ENCODE measurements at places on chromosomes 3 and 15.

DNA sequence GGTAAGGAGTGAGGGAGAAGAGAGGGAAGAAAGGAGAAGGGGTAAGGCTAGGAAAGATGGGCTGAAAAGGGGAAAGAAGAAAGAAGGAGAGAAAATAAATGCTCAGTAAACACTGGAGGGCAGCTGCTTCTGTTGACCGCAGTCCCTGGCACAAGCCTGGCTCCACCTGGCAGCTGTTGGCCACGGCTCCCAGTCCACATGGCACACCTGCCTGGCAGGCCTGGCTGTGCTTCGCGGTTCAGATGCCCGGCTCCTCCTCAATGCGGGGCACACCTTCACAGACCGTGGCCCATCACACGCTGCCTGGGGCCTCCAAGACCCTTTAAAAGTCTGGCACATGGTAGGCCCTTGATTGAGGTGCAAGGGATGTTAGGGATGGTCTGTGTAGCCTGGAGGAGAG lies 516.8 kb upstream of the PROK2 start:
- DNase-seq = no peak

DNA sequence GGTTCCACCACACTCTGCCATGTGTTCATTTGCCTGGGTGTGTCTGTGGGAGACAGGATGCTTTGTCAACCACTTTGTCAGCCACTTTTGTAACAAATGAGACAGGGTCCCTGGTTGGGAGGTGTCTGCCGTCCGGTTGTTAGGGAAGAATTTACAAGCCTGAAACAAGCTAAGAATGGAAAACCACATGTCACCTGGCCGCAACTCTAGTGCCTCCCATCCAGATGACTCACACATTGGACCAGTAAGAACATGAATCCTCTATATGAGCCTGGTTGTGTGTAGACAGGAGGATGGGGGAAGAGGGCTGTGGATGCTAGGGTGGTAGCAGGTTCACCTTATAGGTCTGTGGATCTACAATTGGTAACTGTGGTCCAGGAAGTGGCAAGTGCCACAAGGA lies 335.3 kb downstream of the CLSTN2 start:
- no peak for DNase-seq

DNA sequence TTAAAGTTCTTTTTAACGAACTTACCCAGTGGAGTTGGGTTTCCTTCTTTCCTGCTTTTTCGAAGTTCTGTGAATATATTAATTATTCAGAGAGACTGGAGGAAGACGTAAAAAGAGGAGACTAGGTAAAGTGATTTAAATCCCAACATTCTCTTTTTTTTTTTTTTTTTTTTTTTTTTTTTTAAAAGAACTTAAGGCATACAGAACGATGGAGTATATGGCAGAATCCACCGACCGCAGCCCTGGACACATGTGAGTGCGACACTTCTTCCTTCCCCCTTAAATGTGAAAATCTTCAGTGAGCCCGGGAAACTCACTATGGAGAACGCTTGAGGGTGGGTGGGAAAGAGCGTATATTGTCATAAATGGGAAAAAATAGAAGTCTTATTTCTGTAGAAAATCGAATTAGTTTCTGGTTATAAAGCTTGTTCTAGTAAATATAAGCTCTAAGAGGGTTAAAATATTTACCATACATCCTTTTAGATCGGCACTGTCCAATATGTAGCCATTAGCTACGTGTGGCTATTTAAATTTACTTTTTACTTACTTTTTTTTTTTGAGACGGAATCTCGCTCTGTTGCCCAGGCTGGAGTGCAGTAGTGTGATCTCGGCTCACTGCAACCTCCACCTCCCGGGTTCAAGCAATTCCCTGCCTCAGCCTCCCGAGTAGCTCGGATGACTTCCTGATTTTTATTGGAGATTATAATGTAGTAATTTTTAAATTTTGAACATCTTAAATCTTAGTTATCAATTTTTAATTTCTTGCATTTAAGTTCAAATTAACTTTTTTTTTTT lies 892 bp downstream of the NMD3 start:
- DNase-seq = peak; percentile 31

DNA sequence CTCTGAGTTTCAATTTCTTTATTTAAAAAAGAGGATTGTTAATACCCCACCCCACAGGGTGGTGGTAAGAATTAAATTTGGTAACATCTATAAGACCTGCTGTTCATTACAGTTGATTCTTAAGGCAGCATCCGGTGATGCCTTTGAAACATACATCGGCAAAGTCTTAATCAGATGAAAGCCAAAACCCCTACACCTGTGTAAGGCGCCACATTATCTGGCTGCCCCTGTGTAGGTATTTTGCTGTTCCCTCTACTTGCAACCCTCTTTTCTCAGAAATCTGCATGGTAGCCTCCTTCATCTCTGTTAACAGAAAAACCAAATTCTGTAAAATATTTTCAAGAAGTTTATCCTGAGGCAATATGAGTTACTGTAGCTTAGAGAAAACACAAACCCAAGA lies 90.0 kb downstream of the ST6GAL1 start:
- DNase-seq = no peak

GRCh38 chr3:134666052-134666451 lies 15.2 kb upstream of the KY start:
- DNase-seq = no peak

GRCh38 chr3:154304116-154304786 lies 20.0 kb downstream of the DHX36 start:
- DNase-seq = peak; percentile 14

- DNase-seq = no peak
These were observed 3.6 kb upstream of the SHC4 start for GRCh38 chr15:48967336-48967735.

DNA sequence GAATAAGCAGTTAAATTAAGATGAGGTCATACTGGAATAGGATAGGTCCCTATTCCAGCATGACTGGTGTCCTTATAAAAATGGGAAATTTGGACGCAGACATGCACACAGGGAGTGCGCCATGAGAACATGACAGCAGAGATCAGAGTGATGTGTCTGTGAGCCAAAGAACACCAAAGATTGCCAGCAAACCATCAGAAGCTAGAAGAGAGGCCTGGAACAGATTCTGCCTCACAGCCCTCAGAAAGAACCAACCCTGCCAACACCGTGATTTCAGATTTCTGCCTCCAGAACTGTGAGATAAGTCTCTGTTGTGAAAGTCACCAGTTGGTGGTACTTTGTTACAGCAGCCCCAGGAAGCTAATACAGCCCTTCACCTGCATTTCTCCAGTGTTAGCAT lies 34.7 kb downstream of the EPHB1 start:
- DNase-seq = no peak

DNA sequence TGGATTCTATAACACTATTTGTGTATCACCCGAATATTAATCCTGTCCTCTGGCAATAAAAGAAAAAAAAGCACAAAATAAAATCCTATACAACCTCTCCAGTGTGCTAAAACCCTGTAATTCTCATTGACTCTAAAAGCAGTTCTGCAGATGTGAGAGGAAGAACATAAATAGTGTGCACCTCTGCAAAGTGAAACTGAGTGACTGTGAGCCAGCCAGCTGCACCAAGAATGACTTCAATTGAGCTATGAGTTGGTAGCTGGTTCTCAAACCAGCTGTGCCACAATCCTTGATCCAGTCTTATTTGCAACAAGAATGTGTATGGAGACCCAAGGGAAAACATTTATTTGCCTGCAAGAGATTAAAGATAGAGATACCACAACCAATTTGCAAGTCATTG lies 31.2 kb upstream of the COL8A1 start:
- no peak for DNase-seq

- no peak for DNase-seq
These were observed 457.8 kb upstream of the ZNF717 start for GRCh38 chr3:76242886-76243753.

DNA sequence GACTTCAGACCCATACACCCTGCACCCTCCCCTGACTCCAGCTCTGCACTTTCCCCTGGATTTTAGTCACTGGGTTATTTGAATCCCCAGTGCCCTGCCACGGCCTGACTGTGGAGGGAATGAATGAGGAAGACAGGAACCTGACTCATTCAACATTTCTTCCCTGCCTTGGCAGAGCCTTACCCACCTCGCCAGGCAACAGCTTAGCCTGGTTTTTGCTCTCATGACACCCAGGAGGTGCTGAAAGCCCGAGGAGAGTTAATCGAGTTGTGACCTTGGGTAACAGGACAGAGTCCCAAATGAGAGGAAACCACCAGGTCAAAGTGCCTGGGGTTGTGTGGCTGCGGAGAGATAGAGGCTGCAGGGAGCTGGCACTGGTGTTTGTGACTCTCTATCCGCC lies 128.3 kb downstream of the SMAD6 start:
- DNase-seq = peak; percentile 61

GRCh38 chr3:187669675-187670504 lies at the start of gene SST:
Gene SST, minus strand, starts transcription at chr3:187670394. Its CDS starts 103 bp downstream, at chr3:187670291.
- DNase-seq = peak; percentile 83

- DNase-seq = peak; percentile 43
These were observed 21.6 kb upstream of the RASA2 start for GRCh38 chr3:141465221-141465620.

- no peak for DNase-seq
These were observed 36.5 kb downstream of the RAF1 start for GRCh38 chr3:12627370-12627769.

Measured in astrocyte of the hippocampus (primary cell).